ENCODE measurements at places on chromosomes 11 and 22.

DNA sequence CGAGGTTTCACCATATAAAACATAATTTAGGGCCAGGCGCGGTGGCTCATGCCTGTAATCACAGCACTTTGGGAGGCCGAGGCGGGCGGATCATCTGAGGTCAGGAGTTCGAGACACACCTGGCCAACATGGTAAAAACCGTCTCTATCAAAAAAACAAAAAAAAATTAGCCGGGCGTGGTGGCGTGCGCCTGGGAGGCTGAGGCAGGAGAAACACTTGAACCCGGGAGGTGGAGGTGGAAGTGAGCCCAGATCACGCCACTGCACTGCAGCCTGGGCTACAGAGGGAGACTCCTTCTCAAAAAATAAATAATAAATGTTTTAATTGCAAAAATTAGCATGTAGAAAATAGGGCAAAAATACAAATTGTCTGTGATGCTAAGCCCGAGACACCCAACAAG, 993 bp upstream of the SFI1 start:
- DNase-seq, result no peak

DNA sequence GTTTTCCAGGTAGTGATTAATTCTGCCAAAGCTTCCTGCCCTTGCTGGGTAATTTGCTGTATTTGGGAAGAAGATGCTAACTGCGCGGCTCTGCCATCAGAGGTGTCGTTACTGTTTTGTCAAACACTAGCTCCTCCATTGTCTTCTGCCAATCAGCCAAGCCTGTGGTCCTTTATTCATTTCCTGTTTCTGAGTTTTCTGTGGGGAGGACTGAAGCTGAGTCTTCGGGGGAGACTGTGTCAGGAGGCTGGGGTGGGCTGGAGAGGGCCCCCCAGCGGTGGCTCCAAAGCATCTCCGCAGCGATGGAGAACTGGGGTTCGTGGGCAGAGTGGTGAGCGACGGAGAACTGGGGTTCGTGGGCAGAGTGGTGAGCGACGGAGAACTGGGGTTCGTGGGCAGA, 322.9 kb upstream of the B3GAT1 start:
- DNase-seq, result no peak

DNA sequence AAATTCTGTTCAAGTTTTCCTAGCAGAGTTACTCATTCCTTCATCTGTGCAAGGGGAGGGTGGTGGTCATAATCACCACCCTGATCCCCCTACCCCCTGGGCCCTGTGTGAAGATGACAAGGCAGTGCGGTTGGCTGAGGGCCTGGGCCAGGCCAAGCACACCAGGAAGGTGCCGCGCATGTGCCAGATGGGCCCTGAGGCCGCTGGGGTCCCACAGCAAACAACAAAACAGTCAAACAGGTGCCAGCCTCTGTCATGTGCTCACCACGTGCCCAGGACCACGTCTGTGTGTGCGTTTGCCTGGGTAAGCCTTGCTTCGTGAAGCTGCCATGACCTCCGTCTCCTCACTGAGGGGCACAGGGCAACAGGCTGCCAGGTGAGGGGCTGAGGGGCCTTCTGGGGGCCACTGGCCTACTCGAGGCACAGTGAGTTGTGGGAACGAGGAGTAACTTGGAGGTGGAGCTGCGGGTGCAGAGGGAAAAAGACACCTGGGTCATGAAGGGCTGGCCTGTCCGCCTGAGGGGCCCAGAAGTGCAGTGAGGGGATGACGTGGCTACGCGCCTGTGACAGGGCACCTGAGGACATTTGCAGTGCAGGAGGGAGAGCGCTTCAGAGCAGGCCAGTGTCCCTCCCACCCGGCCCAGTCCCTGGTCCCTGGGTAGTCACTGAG, 25.8 kb downstream of the RSPH14 start:
- no peak for DNase-seq

GRCh38 chr11:70772950-70773349, 374.6 kb downstream of the CTTN start:
- DNase-seq, result no peak

DNA sequence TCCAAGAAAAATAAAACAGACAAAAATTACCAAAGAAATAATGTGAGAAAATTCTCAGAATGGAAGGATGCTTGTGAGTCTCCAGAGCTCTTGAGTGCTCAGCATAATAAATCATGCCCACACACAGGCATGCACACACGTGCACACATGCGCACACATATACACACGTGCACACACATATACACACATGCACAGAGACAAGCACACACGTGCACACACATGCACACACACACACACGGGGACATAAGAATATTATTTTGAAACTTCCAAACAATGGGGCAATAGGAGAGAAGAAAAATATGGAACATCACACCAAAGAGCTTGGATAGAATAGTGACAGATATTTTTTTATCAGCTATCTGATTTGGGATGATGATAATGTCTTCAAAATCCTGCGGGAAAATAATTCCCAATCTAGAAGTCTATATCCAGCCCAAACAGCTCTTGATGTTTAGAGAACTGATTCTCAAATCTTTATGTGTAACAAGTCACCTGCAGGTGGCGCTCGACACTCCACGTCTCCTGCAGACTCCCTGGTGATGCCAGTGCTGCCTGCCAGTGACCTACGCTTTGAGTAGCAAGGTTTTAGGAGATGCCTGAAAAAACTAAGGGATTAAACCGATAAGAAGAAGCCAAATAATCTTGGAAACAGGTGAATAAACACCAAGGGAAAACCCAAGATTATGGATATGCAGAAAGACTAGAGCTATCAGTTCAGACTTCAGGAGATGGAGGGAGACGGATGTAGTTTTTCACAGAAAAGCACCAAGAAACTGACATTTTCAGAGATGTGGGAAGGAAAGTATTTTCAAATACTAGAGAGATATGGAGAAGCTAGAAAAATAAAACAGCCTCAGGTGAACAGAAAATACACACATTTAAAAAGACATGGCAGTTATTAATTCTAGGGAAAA, 743.6 kb downstream of the ETS1 start:
- no peak for DNase-seq

DNA sequence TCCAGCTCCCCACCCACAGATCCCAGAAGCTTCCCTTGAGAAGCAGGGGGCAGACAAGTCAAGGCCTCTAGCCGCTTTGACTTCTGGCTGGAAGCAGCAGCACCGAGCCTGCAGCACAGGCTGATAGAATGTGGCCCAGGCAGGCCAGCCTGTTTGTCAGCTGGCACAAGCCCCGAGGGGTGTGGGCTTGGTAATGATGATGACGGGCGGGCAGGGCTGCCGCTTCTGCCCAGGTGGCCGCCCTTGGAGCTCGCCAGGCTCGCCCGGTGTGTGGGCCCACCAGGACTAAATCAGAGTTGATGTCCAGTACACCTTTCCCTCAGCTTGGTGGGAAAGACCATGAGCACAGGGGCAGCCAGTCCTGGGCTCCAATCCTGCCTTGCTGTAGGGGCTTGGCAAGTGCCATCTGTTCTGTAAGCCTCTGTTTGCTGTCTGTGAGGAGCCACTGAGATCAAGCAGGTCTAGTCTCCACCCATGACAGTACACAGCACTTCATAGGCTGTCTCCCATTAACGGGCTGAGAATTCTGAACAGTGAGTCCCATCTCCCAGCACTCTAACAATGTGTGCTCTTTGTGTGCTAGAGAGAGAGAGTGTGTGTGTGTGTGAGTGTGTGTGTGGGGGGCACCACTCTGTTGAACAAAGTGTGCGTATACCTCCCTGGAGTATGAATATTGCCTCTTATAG, 26.8 kb downstream of the MICAL2 start:
- DNase-seq, result no peak

- DNase-seq, result no peak
Measured at GRCh38 chr11:78208257-78209165, 19.8 kb downstream of the USP35 start.

DNA sequence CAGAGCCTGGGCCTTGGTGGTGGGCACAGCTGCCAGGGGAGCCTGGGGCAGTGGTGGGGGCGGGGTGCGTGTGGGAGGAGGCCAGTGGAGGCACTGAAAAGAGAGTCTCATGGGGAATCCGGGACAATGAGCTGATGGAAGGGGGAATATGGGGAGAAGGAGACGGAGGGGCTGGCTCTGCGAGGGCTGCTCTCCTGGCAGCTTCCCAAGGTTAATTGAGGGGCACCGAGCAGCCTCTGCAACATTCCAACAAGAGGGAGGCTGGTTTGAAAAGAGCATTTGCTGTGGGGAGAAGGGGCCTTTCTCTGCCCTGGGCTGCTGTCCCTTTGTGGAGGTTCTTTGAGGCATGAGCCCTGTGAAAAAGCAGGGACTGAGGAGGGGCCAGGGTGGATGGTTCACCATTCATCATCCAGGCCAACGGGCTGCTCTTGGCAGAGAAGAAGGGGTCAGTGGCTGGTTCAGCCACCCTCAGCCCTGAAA, 9.4 kb upstream of the IGSF9B start:
- DNase-seq, result no peak

- no peak for DNase-seq
Measured at GRCh38 chr11:118915396-118915795, 10.3 kb downstream of the BCL9L start.

DNA sequence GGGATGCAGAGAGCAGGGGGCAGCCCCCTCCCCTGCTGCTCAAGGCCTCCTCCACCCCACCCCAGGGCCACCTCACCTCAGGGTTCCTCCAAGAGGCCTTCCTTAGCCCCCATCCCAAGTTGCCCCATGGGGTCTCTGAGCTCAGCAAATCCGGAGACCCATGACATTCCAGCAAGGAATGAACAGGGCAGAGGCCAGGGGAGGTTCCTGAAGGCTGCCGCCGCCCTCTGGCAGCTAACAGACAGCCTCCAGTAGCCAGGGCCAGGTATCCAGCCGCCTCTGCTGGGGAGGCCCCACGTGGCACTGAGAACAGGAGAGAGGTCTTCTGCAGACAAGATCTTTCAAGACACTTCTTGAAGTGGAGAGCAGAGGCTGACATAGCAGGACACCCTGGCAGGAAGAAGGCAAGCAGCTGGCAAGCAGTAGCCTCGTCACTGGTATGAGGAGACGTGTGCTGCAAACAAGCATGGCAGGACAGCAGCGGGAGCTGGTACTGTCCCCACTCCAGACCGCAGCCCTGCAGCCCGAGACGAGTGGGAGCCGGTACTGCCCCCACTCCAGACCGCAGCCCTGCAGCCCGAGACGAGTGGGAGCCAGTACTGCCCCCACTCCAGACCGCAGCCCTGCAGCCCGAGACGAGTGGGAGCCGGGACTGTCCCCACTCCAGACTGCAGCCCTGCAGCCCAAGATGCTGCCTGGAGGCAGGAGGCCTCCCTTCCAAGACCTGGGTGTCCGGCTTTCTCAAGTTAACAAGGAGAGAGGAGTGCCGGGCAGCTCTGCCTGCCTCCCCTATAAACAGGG, 190.6 kb downstream of the IGLL1 start:
- DNase-seq, result no peak

- DNase-seq, result no peak
Measured at GRCh38 chr11:44930588-44931302, 19.9 kb downstream of the TP53I11 start.

- no peak for DNase-seq
Measured at GRCh38 chr11:128053981-128054931, 533.1 kb downstream of the ETS1 start.

- DNase-seq, result no peak
Measured at GRCh38 chr11:35029979-35030682, 108.8 kb upstream of the CD44 start.

DNA sequence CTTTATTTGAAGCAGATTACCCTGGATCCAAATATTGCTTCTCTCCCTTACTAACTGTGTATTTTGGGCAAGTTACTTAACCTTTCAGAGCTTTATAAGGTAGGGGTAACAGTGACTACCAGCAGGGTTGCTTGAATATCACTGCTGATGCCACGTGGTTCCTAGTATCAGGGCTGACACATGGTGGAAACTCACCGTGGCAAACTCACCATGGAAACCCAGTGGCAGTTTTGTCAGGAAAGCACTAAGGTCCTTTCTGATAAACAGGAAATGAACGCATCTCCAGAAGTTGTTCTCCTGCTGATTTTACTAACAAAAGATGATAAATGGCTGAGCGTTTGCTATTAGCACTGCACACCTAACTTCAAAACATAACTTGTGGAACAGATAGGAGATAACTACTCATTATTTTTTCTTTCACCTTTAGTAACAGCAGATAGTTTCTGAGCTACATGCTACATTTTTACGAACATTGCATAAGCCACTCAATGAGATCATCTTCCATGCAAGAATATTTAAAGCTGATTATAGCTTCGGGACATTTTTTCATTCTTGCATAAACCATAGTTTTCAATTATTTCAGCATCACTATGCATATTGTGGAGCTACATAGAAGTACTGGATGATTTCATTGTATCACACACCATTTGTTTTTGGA, 59.7 kb upstream of the RAG2 start:
- no peak for DNase-seq

DNA sequence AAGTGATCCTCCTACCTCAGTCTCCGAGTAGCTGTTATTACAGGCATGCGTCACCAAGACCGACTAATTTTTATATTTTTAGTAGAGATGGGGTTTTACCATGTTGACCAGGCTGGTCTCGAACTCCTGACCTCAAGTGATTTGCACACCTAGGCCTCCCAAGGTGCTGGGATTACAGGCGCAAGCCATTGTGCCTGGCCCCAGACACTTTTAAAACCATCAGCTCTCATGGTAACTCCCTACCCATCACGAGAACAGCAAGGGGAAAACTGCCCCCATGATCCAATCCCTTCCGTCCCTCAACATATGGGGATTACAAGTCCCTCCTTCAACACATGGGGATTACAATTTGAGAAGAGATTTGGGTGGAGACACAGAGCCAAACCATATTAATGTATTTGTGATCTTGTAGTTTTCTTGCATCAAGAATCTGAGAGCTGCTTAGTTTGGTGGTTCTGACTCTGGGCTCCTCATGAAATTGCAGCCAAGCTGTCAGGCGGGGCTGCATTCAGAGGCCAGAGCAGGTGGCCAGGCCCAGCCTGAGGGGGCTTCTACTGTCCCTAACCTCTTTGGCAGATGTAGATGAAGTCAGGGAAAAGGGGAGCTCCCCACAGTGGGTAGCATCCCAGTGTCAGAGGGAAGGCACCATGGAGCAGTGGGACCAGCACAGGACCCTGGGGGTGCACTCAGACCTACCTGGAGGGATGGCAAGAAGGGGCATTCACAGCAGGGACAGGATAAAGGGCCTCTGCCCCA, 31.2 kb upstream of the PRAME start:
- DNase-seq, result no peak

GRCh38 chr11:12120031-12121008, 9.9 kb downstream of the MICAL2 start:
- DNase-seq, result no peak

DNA sequence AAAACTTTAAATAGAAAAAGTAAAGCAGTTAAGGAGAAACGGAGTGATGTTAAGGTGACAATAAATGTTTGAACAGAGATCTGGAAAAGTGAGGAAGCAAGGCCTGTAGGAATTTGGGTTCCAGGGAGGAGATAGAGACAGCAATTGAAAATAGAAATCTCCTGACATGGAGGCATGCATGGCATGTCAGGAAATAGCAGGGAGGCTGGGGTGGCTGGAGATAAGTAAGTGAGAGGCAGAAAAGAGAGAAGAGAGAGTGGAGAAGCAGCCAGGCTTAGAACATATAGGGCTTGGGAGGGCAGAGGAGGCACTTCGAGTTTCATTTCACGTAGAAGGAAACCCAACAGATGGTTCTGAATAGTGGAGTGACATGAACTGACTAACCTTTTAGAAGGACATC, 185.5 kb downstream of the LRRC4C start:
- DNase-seq, result no peak
